Effector CD4-positive, alpha-beta T cell (primary cell): ENCODE measurements at places on chromosomes 12 and 14.

- no peak for DNase-seq
Observed at GRCh38 chr12:31518680-31519227, 72.2 kb downstream of the DENND5B start.

GRCh38 chr12:113818833-113819232 lies 147.3 kb downstream of the RBM19 start:
- DNase-seq: no peak

DNA sequence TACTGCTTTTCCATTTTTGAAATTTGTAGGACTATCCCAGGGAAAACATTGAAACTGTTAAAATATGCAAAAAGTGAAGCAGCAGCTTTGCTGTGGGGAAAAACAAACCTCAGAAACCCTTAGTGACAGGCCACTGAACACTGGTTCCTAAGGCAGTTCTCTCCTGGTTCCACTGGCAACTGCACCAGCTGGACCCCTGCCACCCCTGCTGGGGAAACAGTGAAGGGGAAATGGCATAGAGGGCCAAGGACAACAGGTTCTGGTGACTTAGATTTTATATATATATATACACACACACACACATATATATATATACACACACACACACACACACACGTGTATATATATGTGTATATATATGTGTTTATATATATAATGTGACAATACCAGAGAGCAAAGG lies 16.2 kb upstream of the KRT7 start:
- no peak for DNase-seq

DNA sequence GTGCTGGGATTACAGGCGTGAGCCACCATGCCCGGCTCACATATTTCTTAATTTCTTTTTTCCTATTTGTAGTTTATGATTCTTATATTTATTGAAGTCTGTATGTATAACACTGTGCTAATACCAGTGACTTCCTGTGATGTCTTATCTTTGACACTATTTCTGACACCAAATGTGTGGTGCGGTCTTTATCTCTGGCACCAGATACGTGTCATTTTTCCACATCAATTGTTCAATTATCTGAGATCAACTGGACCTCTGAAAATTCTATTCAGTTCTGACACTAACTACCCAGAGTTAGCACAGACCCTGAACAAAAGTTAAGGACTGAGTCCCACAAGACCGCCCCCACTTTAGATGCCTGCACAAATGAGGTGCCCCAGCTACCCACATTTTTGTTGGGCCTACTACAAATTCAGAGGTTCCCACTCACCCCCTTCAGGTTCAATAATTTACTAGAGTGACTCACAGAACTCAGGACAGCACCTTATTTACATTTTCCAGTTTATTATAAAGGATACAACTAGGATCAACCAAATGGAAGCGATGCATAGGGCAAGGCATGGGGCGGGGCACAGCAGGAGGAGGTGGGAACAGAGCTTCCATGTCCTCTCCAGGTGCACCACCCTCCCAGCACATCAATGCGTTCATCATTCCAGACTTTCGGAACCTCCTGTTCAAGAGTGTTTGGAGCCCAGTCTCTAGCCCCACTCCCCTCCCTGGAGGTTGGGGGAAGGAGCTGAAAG lies 11.6 kb upstream of the SRSF9 start:
- DNase-seq: no peak

DNA sequence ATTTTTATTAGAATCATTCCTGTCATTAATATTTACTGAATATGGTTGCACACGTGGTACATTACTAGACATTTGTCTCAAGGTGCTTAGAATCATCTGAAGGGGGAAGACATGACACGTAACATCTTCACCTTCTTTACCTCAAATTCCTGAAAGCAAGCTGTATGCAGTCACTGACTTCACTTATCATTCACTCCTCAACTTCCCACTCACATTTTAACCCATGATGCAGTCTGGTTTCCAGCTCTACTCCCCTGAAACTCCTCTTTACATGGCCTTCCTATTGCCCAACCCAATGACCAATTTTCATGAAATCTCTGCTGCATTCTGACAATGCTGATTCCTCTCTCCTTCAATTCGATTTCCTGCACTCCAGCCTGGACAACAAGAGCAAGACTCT lies 5.8 kb upstream of the PSMC6 start:
- no peak for DNase-seq

DNA sequence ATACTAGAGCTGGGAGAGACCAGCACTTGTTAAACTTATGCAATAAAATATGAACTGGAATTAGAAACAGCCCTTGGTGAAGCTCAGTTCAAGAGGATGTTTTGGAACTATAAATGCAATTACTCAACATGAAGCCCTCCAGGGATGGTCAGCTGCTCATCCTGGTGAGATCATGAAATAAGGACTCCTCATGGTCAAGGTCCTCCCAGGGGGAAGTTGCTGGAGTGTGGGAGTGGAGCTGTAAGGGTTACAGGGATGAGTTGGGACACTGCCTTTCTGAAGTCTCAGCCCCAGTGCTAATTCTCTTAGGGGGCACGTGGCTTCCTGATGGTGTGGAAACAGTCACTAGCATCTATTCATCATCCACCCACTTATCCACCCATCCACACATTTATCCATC lies 301.7 kb upstream of the SFSWAP start:
- no peak for DNase-seq

DNA sequence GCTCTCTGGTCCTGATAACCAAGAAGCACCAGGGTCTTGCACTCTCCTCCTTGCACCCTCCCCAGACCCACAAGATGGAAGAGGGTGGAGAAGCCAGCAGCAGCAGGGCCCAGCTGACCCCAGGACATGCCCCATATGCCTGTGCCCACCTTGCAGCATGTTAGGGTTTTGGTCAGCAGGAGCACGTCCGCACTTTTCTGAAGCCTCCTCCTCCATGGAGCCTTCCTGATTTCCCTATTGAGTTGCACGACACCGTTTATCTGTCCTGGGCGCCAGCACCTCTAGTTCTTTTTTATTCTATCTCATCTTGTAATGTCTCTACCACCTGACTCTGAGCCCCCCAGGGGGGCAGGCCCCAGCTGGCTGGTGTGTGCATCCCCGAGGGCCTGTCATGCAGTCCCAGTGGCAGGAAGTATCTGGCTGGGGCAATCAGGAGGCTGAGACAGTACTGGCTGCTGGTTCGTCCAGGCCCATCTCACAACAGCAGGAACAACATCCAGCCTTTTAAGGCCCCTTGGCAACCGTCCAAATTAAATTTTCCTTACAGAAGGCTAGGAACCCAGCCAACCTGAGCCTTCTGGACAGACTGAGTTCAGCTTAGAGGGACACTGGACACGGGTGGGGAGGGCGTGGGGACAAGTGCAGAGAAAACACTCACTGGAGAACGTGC lies 39.6 kb downstream of the CCDC85C start:
- no peak for DNase-seq

DNA sequence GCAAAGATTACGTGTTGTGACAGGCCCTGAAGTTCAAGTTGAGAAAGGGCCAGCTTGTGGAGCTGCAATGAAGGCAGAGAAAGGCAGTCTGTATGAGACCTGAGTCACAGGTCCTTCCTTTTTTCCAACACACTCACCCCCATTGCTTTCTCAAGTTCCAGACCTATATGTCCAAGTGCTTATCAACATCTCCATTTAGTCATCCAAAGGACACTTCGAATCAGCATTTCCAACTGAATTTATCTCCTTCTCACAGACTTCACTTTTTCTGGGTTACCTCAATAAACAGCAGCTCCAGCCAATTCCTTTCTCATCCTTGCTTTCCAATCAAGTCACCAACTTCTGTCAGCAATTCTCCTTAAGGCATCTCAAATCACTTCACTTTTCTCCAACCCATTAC lies 56.4 kb upstream of the KIF21A start:
- DNase-seq: no peak

DNA sequence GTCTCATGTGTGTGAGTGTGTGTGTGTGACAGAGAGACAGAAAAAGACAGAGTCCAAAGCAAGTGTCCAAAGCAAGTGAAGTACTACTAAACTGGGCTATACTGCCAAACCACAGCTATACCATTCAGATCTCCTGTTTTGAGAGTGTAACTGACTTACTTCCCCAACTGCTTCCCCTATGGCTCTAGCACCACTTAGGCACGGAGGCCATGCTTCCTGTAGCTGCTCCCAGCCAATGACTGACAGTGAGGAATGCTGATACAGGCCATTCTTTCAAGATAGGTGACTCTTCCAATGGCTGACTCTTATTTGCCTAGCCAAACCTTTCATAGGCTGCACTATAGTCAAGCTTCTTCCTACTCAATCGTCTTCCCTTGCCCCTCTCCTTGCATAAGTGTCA lies 393.2 kb downstream of the BCAT1 start:
- DNase-seq: no peak

DNA sequence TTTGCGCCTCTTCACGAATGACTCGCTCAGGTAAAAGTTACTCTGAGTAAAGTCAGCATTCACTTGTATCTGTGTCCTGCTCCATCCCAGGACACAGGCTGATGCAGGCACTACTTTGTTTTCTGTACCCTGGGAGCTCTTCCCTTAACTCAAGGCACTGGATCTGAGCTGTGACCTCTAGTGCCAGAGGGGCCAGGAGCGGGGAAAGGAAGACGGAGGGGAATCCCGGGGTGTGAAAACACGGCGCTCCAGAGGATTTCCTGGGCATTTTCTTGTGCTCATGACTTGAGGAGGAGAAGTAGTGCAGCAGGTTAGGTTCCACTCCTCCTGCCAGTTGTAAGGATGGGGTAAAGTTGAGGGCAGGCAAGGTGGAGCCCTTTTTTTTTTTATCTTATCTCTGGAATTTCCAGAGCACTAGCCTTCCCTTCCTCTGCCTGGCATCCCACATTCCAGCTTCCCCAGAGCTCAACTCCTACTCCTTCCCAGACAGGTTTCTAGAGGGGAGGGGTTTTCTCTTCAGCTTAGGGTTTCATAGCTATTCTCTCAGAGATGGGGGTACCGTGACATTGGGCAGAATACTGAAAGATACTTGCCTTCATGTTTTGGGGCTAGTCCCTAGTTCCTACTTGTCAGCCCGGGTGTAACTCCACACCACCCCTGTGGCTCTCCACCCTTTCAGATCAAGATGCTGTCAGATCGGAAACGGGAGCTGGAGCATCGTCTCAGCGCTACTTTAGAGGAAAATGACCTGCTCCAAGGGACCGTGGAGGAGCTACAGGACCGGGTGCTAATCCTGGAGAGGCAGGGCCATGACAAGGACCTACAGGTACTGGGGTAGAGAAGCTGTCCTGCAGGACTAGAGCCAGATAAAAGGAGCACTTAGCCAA lies 52.3 kb downstream of the RAB35 start:
- no peak for DNase-seq

GRCh38 chr12:104734541-104735095 lies 223.5 kb downstream of the SLC41A2 start:
- DNase-seq: no peak

DNA sequence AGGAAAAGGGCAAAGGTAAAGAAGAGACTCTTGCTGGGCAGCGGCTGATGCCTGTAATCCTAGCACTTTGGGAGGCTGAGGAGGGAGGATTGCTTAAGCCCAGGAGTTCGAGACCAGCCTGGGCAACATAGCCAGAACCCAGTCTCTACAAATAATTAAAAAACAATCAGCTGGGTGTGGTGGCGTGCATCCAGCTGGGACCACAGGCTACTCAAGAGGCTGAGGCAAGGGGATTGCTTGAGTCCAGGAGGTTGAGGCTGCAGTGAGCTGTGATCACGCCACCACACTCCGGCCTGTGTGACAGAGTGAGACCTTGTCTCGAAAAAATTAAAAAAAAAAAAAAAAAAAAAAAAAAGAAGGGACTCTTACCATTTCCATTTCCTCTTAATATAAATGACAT lies 100.4 kb upstream of the USP44 start:
- DNase-seq: no peak

GRCh38 chr12:80038062-80038560 lies 61.2 kb upstream of the OTOGL start:
- no peak for DNase-seq

DNA sequence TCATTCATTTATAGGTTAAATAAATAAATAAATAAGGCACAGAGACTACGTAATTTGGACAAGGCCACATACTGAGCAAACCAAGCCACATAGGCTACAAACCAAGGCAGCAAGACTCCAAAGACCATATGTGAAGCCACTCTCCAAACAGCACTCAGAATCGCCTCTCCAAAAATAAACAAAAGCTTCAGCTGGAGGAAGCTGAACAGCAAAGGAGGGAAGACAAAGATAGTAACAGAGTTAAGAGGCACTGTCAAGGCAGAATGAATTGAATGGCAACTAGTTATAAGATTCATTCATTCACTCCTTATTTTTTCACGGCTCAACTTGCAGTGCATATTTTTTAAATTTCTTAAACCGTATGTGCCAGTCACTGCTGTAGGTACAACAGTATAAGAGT lies 200.5 kb upstream of the GRIP1 start:
- no peak for DNase-seq

GRCh38 chr14:101457301-101457935 lies 103.9 kb upstream of the DIO3 start:
- no peak for DNase-seq

- no peak for DNase-seq
Observed at GRCh38 chr14:32087173-32087861, 10.2 kb downstream of the ARHGAP5 start.

GRCh38 chr12:28440081-28440608 lies 249.9 kb downstream of the CCDC91 start:
- no peak for DNase-seq

DNA sequence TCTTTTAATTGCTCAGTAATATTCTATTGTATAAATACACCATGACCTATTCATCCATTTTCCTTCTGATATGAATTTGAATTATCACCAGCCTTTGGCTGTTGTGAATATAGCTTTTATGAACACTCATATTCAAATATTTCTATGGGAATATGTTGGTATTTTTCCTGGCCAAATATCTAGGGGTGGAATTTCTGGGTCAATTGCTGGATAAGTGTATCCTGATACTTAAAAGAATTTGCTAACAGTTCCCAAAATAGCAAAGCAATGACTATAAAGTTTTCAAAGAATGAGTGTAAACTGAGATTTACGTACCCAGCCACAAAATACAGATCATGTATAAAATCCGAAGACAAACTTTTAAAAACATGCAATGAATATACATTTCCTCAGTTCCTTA lies 148.7 kb upstream of the CLEC14A start:
- no peak for DNase-seq

DNA sequence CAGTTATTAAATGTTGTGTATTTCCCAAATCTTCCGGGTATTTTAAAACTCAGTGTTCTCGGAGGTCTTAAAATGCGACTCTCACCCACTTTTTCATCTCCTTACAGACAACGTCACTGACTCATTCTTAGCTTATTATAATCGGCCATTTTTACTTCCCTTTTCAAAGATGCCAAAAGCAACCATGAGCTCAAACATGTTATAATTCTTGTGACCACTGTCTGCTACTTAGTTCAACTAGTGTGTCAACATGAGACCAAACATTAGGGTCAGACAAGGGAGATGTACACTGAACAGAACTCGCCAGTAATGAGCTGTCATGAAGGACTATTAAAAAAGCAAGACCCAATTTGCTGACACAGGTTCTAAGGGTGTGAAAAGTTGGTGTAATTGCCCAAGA lies 4.2 kb upstream of the GRIP1 start:
- no peak for DNase-seq
